T-helper 2 cell (primary cell): ENCODE measurements at places on chromosomes 1 and 21.
A peak's percentile ranks its signal among the peaks of the same experiment; 100 is the strongest.

GRCh38 chr1:217270101-217270500 is 360.8 kb downstream of the GPATCH2 start:
- no peak for DNase-seq

DNA sequence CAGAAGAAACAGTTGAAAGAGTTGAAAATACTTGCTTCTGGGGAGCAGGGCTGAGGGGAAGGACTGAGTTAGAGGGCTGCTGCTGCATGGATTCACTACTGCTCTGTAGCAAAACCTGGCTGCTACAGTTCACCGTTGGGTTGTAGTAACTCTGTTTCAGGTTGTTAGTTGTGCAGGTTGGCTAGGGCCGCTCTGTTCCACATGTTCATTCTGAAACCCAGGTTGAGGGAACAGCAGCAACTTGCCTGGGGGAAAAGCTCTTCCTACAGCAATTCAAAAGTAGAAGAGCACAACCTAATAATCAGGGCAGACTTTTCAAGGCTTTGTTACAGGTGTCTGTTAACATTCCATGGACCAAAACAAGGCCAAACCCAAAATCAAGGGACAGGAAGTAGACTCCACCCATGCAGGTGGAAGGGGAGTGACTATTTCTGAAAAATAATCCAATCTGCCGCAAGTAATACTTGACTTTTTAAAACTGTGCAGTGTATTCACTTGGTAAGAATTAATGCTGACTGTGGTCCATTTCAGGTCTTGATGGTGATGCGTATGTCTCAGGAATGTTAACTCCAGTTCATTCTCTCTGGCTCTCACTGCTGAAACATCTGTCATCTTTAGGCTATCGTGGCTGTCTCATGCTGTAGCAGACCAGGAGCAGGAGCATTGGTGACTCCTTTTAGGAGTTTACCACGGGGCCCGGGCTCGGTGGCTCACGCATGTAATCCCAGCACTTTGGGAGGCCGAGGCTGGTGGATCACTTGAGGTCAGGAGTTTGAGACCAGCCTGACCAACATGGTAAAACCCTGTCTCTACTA is 5.1 kb upstream of the PARK7 start:
- no peak for DNase-seq

GRCh38 chr1:180271272-180272255 is 41.5 kb downstream of the LHX4 start:
- no peak for DNase-seq

GRCh38 chr1:101974599-101975274 is 22.0 kb downstream of the OLFM3 start:
- no peak for DNase-seq

GRCh38 chr1:57620605-57621004 is 196.7 kb upstream of the DAB1 start:
- no peak for DNase-seq

- DNase-seq = no peak
Measured at GRCh38 chr1:178407655-178408054, 89.1 kb downstream of the CLEC20A start.

- no peak for DNase-seq
Measured at GRCh38 chr1:215001419-215002021, 81.0 kb upstream of the KCNK2 start.

GRCh38 chr1:10726355-10726754 is 70.1 kb downstream of the CASZ1 start:
- no peak for DNase-seq

DNA sequence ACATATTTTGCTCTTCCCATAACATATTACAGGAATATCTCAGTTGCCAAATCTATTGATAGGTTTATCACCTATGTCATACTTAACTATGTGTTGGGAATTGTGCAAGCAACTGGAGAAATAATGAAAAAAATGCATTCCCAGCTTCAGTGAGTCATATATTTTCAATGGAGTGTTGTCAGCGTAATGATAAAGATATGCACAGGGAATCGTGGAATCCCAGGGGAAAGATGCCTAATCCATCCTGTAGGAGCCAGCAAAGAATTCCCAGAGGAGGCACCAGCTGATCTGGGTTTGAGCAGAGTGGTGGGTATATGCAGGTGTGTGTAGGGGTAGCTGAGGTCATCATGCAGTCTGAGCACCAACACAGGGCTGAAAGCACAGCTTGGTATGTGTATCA is 213.3 kb upstream of the DAB1 start:
- no peak for DNase-seq

- DNase-seq = no peak
Measured at GRCh38 chr21:44539991-44540666, at the start of gene KRTAP10-1. Gene KRTAP10-1, minus strand, starts transcription at chr21:44540195. Its CDS starts 45 bp downstream, at chr21:44540150.

GRCh38 chr1:231751415-231751814 is 124.8 kb downstream of the DISC1 start:
- DNase-seq = no peak

DNA sequence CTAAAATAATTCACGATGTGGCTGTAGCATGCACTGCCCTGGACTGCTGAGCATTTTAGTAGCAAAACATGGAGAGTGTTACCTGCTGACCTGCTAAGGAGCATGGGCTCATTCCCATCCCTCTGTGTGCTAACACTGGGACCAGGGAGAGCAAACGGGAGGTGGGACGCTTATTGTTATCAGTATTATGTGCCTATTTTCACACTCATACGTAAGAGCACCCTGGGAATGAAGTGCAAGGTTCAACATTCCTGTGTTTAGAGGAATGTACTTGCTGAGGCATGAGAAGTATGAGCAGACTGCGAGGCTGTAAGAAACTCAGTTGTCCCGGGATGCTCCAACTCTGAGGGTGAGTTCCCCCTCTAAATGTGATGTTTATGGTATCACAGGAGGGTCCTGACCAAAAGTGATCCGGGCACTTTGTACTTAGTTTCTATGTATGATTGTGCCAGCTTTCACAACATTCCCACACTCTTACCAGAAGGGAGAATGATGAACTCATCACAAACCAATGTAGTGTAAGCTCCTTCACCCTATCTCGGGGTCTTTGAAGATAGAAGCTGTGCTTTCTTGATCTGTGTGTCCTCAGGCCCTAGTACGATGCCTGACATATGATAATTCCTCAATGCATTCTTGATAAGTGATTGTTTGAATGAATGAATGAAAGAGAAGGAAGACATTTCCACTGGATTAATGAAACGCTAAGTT is 164.8 kb downstream of the KCNJ6 start:
- no peak for DNase-seq

DNA sequence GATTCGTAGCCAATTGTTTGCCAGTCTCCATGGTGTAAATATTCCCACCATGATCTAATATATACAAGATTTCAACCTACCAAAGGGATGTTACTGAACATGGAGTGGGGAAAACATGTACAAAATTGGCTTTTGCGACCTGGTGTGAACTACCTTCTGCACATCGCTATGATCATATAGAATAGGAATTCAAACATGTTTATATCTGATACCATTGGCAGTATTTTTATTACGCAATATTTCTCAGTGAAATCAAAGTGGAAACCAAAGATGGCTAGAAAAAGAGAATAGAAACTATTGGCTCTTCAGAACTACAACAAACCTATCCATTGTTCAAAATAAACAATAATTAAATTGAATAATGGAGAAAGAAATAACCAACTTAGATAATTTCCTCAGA is 285.1 kb downstream of the TPR start:
- no peak for DNase-seq

DNA sequence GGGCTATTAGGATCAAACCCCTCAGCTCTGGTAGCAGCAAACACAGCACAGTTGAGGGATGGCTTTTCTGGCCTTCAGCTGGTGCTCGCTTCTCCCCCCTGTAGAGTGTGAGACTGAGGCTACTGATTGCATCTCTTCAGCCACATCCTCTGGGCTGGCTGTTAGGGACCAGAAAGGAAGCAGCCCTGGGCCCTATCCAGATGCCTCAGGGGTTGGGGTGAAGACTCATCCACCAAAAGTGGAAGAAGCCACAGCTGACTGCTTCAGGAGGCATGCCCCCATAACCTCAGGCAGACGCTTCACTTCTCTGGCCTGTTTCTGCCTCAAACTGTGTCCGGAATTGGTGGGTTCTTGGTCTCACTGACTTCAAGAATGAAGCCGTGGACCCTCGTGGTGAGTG is 6.2 kb upstream of the TMEM200B start:
- DNase-seq = no peak

DNA sequence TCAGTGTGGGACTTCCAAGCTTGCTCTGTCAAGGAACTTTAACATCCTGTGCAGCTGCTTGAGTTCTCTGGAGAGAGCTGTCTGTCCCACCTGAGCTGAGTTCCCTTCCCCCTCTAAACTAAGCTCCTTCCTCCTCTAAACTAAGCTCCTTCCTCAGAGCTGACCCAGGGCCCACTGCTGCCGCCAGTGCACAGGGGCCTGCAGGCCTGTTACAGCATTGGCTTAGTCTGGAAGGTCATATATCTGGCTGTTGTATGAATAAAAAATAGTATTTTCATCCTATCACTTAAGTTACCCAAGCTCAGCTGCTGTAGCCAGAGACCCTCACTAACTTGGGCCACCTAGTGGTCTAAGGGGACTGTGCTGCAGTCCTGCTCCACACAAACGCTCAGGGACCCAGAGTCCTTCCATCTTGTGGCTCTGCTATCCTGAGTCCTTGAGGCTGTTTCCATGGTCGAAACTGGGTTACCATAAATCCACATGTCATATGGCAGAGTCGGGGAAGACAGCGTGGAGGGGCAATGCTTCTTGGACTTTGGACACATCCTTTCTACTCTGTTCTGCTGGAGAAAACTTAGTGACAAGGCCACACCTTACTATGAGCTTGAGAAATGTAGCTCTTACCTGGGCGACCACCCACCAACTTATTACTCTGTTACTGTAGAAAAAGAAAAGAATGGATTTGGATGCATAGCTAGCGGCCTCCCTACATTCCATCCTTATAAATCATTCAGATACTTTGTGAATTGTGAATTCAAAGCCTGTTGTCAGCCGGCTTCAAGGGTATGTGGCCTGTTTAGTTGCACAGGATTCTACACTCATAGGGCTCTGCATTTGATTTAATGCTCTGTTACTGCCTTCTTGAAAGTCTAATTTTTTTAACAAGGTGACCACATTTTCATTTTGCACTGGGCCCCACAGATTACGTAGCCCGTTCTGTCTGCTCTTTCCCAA is 71.4 kb upstream of the GCLM start:
- no peak for DNase-seq

GRCh38 chr1:175208773-175209492 is 16.4 kb upstream of the KIAA0040 start:
- DNase-seq = peak; percentile 69
